ENCODE measurements at places on chromosomes 12 and 14. TPM values are rescaled to one million over a fixed set of nuclear protein-coding genes. Genes with fewer than 3 reads are reported as not detected.
A peak's percentile ranks its signal among the peaks of the same experiment; 100 is the strongest.

- no peaks in the 10 kb centered on the region for H3K27me3 ChIP-seq
- peak overlapping the region; percentile 90 for H3K4me3 ChIP-seq
- H3K36me3 ChIP-seq = peaks cover 3% of the 10 kb centered on the region
- H3K27ac ChIP-seq = peak overlapping the region; percentile 88
- peaks cover 21% of the 10 kb centered on the region for H3K4me1 ChIP-seq
Measured at GRCh38 chr12:122982477-122982815, 2.0 kb downstream of the ARL6IP4 start.

Gene SLC22A17
- total RNA-seq = 22.6 TPM

DNA sequence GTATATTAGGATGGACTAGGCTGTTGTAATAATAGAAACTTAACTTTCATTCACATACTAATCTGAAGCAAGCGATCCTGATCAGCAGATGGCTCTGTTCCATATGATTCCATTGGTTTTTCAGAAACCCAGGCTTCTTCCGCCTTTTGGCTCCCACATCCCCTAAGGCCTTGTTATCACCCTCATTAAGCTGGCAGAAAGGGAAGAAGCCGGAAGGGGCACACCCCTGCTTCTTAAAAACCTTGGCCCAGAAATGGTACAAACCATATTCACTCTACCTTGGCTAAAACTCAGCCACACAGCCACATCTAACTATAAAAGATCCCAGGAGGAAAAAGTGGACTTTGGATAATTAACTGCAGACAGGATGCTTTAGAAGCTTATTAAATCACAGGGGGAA is 329.2 kb downstream of the PCNX1 start:
- H3K36me3 ChIP-seq = no peaks in the 10 kb centered on the region
- no peak overlapping the region for H3K27ac ChIP-seq
- peaks cover 9% of the 10 kb centered on the region for H3K4me1 ChIP-seq
- H3K4me3 ChIP-seq = no peak overlapping the region
- no peak for DNase-seq

GRCh38 chr12:111088409-111088808 is 168.0 kb upstream of the MYL2 start:
- no peaks in the 10 kb centered on the region for H3K36me3 ChIP-seq
- peaks cover 12% of the 10 kb centered on the region for H3K4me1 ChIP-seq
- no peak for DNase-seq
- no peak overlapping the region for H3K4me3 ChIP-seq
- H3K27me3 ChIP-seq = peaks cover 3% of the 10 kb centered on the region
- H3K27ac ChIP-seq = no peak overlapping the region

- no peak overlapping the region for H3K27ac ChIP-seq
- no peaks in the 10 kb centered on the region for H3K36me3 ChIP-seq
- no peak for DNase-seq
Measured at GRCh38 chr12:94793191-94793595, 142.8 kb upstream of the TMCC3 start.

DNA sequence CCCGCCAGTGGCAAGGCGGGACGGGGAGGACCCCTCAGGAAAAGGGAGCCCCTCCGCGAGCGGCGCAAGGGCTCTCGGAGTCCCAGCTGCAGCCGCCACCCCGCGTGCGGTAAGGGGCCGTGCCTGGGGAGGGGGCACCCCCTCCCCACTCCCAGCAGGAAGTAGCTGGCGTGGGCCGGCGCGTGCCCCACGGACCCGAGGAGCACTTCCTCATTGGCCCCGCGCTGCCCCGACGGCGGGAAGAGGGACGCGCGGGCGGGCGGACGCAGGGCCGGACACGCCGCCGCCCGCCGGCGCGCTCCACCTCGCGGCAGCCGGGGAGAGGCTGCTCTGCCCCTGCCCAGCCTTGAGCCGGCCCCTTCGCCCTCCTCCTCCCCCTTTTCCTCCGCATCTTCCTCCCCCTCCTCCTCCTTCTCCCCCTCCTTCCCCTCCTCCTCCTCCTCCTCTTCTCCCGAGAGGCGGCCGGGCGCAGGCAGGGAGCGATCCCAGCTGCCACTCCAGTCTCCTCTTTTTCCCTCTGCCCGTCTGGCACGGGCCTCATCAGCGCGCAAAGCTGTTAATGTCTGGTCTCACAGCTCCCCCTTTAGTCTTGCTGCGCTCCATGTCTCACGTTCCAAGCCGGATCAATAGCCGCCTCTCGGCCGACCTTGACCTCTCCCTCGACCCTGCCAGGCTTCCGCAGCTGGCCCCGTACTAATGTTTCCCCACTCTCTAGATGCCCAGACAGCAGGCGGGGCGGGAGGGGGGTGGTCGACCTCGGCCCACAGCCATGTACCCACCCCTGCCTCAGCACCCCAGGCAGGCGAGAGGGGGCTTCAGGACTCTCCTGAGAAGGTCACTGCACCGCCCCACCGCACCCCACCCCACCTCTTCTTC is 2.6 kb upstream of the BCL11B start:
- H3K4me3 ChIP-seq = peak overlapping the region; percentile 90
- no peak for DNase-seq
- peaks cover 15% of the 10 kb centered on the region for H3K4me1 ChIP-seq
- no peaks in the 10 kb centered on the region for H3K27me3 ChIP-seq
- peaks cover 9% of the 10 kb centered on the region for H3K36me3 ChIP-seq
